ENCODE measurements at places on chromosomes 12 and 14.

DNA sequence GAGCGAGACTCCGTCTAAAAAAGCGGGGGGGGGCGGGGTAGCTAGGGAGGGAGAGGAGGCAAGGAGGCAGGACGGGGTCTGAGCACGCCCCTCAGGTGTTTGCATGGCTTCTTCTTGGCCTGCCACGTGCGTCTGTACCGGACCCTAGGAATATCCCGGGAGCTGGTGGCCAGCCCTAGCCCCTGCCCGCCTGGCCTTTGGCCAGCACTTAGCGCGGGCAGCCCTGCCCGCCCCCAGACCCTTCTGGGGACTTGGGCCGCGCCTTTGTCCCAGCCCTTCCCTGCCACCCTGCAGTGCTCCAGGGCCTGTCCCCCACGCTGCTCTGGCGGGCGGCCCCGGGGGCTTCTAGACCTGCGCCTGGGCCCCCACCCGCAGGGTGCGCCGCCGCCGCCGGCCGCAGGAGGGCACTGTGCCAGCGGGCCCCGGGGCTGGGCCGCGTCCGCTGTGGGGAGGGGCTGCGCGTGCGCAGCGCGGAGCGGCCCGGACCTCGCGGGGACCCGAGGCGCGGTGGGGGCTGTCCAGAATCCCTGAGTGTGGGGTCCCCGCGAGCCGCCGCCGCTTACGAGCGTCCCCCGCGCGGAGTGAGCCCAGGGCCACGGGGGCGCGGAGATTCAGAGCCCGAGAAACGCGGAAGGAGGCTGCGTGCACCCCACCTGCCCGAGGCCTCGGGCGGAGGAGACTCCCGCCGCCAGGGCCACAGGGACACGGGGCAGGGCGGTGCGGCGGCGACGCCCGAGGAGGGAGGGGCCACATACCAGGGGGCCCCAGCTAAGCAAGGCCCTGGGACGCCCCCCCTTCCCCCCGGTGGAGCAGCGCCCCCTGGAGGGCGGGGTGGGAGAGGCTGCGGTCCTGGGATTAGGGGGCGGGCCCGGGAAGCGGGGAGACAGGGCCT lies 21.0 kb downstream of the SLC25A29 start:
- DNase-seq: no peak

DNA sequence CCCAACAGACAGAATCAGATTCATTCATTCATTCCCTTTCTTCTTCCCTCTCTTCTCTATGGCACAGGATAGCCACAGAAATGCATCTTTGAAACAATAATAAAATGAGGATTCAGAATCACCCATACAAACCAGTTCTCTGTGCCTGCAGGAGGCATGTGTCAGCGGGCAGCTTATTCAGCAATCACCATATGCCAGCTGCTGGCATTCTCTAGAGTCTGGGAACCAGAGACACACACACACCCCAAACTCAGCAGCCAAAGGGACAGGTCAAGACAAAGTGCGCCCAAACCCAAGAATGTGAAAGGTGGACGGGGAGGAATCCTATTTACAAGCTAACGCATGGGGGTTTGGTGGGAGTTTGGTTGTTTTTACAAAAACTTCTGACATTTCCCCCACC lies 14.1 kb downstream of the ARF3 start:
- no peak for DNase-seq

DNA sequence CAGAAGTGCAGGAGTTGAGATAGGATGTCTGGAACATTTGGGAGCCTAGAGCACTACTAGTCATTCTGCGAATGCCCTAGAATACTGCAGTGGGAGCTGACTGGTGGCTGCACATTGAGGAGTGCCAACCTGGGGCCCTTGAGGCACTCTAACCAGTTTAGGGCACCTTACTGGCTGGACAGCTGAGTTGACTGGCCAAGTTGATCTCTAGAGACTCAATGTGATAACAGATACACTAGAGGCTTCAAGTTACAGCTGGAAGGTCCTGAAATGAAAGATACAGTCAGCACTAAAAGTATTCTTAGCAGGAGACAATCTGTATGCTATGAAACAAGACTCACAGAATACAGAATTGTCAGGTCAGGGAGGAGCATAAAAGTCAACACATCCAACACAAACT lies 8.0 kb downstream of the SLC8A3 start:
- DNase-seq: no peak

DNA sequence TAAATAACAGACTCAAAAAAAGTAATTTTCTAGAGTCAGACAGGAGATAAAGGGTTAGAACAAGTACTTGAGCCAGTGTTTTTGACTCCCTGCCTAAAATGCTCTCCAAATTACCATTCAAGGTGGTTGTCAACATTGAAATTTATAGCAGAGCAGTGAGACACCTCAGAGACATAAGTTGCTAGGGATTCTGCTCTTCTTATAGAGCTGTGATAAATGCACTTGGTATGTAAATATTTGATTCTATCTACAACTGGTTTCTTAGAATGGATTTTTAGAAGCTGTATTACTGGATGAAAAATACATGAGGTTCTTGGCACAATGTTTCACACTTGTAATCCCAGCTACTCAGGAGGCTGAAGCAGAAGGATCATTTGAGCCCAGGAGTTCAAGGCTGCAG lies 83.9 kb upstream of the OSBPL8 start:
- no peak for DNase-seq

- DNase-seq: no peak
Measured at GRCh38 chr14:95226801-95227200, 69.5 kb upstream of the DICER1 start.

DNA sequence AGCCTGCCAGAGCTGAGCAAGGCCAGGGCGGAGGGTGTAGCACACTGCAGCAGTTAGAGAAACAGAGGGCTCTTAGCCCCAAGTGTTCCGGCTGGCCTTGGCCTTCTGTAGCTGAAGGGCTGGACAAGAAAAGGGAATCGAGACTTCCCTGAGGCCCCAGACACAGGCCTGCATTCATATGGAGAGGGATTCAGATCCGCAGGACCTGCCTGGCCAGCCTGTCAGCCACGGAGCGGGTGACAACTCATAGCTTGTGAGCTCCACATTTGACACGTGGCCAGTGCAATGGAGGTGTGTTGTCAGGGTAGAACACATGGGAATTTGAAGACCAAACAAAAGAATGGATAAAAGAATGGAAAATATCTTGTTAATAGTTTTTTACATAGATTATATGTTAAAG lies 182.2 kb upstream of the GSC start:
- DNase-seq: no peak

DNA sequence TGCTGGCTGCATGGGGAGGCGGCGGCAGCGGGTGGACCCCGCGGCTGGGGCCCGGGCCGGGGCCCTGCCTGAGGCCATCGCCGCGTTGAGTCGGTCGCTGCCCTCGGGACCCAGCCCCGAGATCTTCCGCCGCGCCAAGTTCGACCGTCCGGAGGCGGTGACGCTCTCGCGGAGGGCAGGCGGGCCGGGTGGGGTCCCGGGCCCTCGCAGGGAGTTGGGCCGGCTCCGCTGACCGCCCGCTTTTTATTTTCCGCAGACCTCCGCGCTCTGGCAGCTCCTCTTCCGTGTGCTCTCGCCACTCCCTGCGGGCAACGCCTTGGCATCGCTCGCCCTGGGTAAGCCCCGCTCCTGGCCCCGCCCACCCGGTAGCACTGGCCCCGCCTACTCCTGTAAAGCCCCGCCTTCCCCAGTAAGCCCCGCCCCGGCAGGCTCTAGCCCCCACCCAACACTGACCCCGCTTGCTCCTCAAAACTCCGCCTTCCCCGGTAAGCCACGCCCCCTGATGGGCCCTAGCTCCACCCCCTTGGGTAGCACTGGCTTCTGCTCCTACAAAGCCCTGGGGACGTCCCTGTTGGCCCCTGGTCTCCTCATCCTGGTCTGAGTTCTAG lies 424 bp downstream of the TEDC1 start:
- no peak for DNase-seq

DNA sequence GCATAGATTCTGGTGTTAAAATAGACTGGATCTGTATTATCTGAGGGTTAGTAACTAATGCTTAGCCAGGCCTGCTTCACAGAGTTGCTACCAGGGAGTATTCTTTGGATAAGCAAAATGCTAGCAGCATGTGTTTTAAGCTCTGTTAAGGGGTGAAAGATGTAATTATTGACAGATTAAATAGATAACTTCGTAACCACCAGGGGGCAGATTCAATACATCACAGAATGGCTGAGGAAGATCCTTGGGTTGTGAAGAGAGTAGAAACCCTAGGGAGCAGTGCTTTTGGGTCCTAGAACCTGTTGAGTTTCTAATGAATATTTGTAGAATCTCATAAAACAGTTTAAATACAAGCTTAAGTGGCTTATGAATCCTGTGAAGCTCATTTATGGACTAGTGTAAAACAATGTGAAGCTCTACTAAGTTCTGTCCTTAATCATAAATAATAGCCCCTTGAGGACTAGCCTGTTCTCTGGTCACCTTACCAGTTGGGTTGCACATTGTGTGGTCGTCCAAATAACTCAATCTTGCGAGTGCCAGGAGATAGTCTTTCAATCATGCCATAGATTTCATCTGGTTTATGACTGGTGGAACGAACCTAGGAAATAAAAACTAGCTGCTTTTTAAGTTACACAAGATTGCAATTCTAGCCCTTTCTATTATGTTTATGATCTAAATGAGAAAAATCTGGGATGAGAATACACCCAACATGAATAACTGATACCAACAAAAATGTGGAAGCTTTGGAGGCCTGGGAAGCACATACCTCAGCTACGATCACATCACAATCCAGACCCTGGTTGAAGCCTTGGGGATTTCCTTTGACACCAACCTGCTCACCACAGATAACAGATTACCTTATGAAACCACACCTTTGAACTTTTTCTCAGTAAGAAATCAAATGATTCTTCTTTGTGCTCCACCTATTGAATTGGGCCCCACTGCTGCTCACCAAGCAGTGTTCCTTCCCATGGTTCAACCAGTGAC lies 12.3 kb downstream of the METTL3 start:
- DNase-seq: no peak

DNA sequence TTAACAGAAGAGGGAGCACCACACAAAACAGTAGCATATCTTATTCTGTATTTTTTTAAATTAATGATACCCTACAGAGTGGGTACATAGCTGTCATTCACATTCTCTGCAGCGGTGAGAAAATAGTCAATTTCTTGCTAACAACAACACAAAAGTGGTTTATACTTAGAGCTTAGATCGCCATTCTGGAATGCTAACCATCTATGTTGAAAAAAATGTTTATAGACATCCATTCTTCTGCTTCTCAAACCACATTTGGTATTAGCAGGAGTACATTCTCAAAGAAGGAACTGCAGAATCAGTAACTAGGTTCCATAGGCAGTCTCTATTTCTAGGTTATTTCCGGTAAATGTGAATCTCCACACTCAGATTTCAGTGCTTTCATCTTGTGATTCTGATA lies 185.9 kb downstream of the PPFIA2 start:
- DNase-seq: no peak

- no peak for DNase-seq
Measured at GRCh38 chr14:62125793-62126192, 363.6 kb downstream of the SNAPC1 start.

DNA sequence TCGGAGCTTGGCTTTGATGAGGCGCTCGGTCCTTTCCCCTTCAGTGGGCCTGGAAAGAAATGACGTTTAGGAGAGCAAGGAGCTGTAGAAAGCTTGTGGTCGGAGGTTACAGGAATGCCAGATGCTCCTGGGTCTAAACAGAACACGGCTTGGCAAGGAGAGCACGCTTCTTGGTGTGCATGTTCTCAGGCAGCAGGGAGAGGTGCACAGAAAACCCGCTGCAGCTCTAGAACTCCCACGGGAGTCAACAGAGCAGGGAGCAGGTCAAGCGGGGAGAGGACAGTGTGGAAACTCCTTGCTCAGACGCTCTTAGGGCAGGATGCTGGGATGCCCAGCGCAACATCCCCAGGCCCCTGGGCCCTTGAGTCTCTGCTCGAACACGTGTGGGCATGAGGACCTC lies 51.0 kb downstream of the SSH1 start:
- no peak for DNase-seq
